ENCODE measurements at places on chromosomes 1 and 21.
A peak's percentile ranks its signal among the peaks of the same experiment; 100 is the strongest.

DNA sequence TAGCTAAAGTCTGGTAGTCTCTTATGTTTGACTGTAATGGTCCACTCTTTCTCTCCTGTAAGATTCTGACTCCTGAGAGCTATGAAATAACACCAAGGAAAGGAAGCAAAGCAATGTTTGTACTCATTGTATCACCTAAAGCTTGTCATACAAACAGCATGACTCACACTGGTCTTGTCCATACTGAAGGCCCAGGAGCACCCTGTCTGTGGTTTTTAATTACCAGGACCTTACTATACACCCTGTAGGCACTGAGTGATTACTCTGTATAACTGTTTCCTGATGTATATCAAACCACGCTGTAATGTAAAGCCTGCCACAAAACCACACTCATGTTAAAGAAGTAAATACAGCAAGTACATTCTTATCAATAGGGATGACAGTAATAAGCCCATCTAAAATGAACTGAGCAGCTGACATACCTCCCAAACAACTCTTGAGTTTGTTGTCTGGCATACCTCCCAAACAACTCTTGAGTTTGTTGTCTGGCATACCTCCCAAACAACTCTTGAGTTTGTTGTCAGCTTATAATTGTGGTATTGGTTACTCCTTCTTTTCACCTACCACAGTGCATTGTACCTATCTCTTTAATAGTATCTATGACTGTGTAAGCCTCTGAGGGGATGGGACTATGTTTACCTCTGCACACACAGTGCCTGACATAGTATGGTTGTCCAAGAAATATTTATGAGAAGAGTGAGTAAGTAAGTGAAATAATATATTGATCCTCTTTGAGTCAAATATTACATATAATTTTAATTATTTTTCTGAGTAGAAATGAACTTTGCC is 11.6 kb upstream of the TNFSF18 start:
- no peak for DNase-seq

- DNase-seq = no peak
These were observed 822.4 kb downstream of the KCNT2 start for GRCh38 chr1:195785830-195786229.

DNA sequence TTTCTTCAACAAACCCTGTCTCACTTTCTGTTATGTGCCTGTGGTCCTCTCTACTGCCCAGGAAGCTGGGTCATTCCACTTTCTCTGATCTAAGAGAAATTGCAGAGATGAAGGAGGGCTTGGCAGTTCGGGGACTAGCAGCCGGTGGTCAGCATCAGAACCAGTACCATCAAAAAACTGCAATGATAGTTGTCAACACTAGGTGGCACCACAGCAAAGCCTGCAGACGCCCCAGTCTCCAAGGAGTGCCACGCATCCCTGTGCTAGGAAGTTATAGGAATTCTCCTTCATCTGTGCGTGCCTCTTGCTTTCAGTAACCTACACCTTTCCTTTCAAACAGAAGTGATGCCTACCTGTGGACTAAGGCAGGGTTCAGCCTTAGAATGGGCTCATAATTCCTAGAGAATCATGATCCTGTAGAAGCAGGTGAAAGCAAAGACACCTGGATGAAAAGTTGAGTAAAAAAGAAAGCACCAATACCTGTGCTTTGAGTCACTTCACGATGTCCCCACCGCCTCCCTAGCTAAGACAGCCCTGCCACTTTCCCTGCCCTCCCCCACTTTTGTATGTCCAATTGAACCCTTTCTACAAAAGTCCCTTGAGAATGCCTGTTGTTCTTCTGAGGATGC is 129.2 kb downstream of the ADAMTS1 start:
- DNase-seq = no peak

- no peak for DNase-seq
These were observed 20.7 kb upstream of the MAPKAPK2 start for GRCh38 chr1:206663832-206664652.

DNA sequence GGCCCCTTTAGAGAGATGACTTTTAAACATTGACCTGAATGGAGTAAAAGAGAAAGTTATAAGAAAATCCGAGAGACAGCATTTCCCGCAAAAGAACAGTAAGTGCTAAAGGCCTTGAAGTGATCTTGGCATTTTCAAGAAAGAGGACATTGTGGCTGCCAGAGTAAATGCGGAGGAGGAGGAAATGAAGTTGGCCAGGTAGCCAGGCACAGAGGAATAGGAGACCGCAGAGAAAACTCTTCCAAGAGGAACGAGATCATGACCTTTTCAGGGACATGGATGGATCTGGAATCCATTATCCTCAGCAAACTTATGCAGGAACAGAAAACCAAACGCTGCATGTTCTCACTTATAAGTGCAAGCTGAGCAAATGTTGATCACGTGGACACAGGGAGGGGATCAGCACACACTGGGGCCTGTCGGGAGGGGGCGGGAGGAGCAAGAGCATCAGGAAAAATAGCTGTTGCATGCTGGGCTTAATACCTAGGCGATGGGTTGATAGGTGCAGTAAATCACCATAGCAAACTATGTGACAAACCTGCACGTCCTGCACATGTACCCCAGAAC is 49.7 kb downstream of the EEIG2 start:
- DNase-seq = no peak

DNA sequence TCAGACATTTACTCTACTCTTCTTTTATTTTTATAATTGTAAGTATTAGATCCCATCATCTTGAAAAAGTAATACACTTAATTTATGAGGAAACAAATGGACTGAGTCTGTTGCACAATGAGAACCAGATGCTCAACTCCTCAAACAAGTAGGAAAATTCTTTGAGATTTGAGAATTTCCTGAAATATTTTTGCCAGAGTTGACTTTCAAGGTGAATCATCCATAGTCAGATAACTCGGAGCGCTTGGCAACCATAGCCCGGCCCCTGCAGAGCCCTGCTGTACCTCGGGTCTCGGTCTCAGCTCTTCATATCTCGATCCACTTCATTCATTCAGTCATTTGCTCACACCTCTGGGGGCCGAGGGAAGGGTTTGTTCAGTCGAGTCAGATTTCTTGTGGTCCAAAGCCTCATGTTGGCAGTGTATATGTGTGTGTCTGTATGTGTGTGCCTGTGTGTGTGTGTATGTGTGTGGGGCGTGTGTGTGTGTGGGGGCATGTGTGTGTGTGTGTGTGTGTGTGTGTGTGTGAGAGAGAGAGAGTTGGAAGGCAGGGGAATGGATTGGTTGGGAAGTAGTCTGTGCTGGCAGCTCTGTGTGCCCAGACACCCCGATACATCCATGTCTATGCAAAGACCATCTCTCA is 18.1 kb upstream of the PCP4 start:
- DNase-seq = no peak

- no peak for DNase-seq
These were observed 13.7 kb downstream of the GLIS1 start for GRCh38 chr1:53725238-53725689.

DNA sequence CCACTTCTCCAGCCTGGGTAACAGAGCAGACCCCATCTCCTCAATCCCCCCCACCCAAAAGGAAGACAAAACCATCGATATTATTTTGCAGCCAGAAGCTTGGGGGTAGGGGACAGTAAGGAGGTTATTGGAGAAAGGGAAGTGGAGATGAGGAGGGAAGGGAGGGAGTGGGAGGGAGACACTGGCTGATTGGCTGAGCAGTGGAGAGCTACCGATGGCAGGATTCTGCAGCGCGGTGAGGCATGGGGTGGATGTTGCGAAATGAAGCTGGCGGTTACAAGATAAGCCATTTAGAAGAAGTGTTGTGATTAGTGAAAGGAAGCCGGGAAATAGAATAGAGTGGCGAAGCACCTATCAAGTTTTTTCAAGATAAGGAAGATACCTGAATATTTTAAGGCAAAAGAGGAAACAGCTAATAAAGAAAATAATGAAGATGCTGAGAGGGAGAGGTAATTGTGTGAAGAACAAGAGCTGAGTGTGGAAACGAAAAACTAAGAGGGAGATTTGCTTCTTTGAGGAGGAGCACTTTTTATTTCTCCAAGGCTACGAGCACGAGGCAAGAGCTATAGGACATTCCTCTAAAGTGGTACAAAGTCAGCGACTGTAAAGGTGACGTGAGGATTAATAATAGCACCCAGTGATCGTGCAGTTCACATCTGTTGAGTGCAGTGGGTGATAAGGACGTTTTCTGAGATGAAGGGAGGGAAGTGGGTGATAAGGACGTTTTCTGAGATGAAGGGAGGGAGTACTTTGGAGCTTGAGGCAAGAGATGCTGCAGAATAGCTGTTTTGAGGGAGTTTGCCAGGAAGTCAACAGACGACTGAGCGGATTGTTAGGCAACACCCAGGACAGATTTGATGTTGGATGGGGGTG is 103.2 kb upstream of the KIF26B start:
- DNase-seq = no peak

- no peak for DNase-seq
These were observed 12.5 kb downstream of the NR5A2 start for GRCh38 chr1:200039849-200040474.

- DNase-seq = no peak
These were observed 290.9 kb downstream of the SIPA1L2 start for GRCh38 chr1:232339073-232339472.

- DNase-seq = no peak
These were observed 40.7 kb downstream of the DHCR24 start for GRCh38 chr1:54846301-54846700.

GRCh38 chr1:207499573-207499972 is 3.6 kb downstream of the CR1 start:
- peak; percentile 62 for DNase-seq

GRCh38 chr1:167137793-167138510 is 44.1 kb downstream of the STYXL2 start:
- no peak for DNase-seq

DNA sequence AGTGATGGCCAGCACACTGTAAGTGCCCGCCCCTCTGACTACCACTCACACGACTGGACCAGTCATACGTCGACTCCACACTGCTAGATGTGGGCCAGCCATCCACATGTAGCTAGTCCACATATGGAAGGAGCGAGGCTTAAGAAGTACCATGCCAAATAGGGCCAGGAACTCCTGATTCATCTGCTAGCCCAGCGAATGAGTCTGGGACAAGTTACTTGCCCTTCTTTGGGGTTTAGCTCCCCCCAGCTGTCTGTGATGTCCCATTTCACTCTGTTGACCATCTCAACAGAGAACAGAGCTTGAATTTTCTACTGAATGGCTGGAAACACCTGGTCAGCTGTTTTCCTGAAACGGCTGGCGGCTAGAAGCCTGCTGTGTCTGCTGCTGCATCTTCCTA is 5.8 kb downstream of the CSRP1 start:
- DNase-seq = no peak

- DNase-seq = no peak
These were observed 9.6 kb downstream of the ENSA start for GRCh38 chr1:150619576-150620509.

- no peak for DNase-seq
These were observed 290.0 kb downstream of the OMA1 start for GRCh38 chr1:58256546-58256945.

DNA sequence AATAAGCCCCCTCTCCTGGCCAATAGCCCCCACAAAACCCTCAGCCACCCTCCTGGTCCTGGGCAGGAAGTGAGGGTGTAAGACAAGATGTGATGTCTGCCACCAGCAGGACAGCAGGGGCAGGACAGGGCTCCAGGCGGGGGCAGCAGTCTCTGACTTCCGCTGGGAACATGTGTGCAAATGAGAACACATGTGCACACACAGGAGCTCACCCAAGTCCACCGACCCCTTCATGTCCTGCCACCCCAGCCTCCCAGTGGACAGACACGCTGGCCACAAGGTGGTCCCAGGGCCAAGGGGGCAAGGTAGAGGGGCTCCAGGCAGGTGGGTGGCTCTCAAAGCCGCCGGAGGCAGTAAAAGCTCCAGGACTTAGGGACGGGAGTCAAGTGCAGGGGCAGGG is 60.1 kb downstream of the KCNAB2 start:
- DNase-seq = no peak

DNA sequence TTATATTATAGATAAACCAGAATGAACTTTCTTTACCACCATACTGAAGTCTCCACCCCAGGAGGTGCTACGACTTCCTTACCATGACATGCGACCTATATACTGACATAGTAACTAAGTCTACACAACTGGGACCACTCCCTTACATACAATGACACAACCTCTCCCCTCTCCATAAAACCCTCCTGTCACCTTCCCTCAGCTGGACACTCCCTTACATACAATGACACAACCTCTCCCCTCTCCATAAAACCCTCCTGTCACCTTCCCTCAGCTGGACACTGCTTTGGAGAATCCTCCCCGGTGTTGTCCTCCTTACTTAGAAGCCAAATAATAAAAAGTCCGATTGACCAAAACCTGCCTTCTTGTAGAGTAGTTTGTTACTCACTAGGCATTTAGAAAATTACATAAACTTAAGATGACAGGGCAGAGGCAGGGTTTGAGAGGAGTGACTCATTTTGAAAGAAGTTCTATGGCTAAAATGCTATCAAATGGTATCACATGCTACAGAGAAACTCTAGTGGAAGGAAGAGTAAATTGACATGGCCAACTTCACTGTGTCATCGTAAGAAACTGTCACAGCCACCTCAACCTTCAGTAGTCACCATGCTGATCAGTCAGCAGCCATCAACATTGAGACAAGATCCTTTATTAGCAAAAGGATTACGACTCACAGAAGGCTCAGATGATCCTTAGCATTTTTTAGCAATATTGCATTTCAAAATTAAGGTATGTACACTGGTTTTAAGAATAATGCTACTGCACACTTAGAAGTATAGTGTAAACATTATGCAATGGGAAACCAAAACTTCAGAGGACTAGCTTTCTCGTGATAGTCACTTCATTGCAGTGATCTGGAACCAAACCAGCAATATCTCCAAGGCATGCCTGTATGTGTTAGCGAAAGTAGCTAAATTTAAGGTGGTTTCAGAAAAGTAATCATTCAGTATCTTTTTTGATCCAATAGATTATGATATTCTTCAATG is 56.4 kb downstream of the AHCTF1 start:
- no peak for DNase-seq

- DNase-seq = peak; percentile 71
These were observed 9.4 kb downstream of the MORN1 start for GRCh38 chr1:2381741-2382620.

DNA sequence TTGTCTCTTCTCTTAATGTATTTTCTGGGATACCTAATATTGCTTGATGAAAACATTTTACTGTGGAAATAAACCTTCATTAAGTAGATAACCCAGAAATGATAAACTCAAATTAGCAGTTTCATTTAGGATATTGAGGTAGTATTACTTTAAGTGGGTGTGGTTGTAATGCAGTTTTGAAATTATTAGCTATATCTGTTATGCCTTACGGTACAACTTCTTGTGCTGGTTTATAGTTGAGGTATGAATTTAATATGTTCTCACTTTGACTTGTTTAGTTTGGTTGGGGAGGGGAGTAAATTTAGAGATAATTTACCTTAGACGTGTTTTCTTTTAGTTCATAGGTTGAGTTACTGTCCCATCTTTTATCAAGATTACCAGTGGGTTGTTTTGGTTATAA is 111.0 kb downstream of the POU2F1 start:
- DNase-seq = no peak

- no peak for DNase-seq
These were observed 358 bp downstream of the TSPAN2 start for GRCh38 chr1:115088871-115089419.

DNA sequence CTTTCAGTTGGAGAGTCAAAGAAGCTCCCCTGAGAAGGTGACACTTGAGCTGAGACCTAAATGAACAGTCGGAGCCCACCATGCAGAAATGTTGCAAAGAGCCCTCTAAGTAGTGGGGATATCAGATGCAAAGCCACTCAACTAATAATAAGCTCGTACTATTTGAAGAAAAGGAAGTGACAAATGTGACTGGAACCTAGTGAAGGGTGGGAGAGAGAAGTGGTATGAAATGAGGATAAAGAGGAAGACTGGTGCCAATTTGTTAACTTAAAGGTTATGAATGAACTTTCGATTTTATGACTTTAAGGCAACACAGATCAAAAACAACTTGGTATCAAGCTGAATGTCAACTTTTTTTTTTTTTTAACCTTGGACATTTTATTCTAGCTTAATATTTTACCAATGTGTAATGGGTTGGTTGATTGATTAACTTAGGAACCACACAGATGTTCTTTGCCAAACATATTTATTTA is 14.7 kb downstream of the LYPLAL1 start:
- DNase-seq = no peak
